Right forelimb (tissue), 1 donor: ENCODE measurements at places on chromosomes 2 and 18.

GRCh38 chr2:197539734-197540133, 23.9 kb downstream of the MOB4 start:
- no peak for DNase-seq

DNA sequence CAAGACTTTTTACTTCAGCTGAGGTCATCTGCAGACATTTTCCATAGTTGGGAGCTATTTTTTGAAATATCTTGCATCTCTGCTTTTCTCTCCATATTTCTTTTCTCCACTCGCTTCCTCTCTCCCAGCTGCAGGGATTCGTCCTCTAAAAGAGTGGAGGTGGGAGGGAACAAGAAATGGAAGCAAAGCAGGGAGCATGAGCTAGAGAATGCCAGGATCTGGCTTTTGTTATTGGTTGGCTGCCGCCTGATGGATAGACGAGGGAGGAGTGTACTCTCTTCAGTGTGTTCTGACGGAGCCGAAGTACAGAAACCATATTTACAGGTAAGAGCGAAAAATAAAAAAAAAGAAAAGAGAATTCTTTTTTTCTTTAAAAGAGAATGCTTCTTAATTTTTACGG, at the start of gene CSRNP3:
CSRNP3 (plus strand) TSS at position 282 of the 400 bp plus-strand sequence. CDS start 125,368 bp downstream, outside the sequence.
- peak; percentile 71 for DNase-seq

GRCh38 chr2:9199716-9200632, 6.6 kb upstream of the ASAP2 start:
- DNase-seq = no peak

DNA sequence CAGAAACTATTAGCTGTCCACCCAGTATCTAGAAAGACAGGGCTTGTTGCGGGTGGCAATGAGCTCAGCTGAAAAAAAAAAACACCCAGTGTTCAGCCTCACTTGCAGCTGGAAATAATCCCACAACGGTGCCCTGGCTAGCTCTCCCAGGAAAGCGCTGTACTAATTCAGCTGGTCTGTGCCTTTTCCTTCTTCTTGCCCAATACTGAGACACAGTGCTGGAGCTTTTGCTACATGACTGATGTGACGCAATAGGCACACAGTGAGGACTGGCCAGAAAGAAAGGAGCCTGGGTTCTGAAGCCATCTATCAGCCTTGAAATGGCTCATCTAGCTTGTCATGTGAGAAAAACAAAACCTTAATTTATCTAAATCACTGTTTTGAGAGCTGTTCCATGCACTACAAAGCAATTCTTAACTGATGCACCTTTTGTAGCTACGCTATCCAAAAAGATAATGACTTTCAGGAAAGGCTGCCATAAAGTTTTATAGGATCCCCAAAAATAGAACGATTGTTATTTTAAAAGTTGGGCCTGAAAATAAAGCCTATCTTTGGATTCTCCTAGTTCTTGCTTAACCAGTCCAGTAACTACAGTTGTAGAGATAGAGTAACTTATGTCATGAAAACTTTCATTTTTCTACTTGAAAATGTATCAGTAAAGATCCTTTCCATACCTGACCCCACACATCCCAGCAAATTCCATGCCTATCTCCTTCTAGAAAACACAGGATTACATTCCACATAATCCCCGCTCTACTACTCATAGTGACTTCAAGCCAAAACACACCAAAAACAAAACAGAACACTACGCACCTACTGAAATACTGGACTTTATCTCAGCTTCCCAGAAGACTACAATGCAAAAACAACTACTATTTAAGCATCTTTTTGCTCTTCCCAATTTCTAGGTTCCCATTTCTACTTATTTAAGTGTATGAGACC, 15.9 kb downstream of the KIDINS220 start:
- no peak for DNase-seq

GRCh38 chr2:183614799-183615435, 490.7 kb downstream of the NUP35 start:
- peak; percentile 50 for DNase-seq

DNA sequence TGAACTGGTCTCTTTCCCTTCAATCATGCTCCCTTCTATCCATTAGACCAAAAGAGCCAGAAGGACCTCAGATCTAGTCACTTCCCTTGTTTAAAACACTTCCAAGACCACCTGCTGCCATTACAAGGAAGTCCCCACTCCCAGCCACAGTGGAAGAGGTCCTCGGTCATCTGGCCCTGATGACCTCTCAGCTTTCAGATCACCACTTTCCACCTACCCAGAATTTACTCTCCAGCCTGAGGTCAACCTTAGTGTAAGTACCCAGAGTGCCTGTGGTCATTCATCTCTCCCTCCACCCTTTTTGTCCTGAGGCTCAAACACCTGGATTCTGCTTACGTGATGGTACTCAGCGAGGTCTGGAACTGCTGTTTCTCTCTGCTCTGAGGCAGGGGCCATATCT, 67.1 kb downstream of the MARCO start:
- DNase-seq = peak; percentile 21

GRCh38 chr2:205070889-205071288, 525.6 kb downstream of the PARD3B start:
- DNase-seq = no peak

GRCh38 chr2:70888923-70889715, 46.6 kb upstream of the ATP6V1B1 start:
- peak; percentile 43 for DNase-seq

DNA sequence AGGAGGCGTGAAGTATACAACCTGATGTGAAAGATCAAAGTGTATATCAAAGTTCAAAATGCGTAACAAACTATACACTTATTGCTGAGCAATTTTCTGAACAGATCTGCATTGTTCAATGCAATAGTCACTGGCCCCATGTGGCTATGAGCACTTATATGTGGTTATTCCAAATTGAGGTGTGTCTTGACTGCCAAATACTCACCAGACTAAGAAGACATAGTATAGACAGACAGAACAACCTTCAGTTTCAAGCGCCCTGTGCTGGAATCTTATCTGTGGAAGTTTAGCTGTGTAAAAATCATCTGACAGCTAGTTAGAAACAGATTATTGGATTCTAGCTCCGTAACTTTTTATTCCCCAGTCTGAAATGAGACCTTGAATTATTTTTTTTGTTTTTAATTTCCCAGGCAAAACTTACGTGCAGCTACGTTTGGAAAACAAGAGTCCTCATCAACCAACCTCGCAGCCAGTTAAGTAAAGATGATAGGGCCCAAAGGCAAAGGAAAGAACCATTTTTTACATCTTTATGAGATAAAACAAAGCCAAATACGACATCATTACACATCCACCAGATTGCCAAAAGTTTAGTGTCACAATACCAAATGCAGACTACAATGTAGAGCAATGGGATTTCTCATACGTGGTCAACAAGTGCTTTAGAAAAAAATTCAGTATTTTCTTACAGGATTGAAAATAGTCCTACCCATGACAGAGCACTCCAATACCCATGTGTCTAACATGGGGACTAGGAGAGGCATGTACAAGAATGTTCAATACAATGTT, 37.2 kb downstream of the MBOAT2 start:
- DNase-seq = no peak

- no peak for DNase-seq
Observed at GRCh38 chr2:224969633-224970260, 72.5 kb downstream of the DOCK10 start.
